ENCODE measurements at places on chromosomes 1 and 21. TPM values are rescaled to one million over a fixed set of nuclear protein-coding genes. Genes with fewer than 3 reads are reported as not detected.
A peak's percentile ranks its signal among the peaks of the same experiment; 100 is the strongest.

The LEFTY2 gene
- not detected for total RNA-seq

The UTS2 gene
- not detected for total RNA-seq

DNA sequence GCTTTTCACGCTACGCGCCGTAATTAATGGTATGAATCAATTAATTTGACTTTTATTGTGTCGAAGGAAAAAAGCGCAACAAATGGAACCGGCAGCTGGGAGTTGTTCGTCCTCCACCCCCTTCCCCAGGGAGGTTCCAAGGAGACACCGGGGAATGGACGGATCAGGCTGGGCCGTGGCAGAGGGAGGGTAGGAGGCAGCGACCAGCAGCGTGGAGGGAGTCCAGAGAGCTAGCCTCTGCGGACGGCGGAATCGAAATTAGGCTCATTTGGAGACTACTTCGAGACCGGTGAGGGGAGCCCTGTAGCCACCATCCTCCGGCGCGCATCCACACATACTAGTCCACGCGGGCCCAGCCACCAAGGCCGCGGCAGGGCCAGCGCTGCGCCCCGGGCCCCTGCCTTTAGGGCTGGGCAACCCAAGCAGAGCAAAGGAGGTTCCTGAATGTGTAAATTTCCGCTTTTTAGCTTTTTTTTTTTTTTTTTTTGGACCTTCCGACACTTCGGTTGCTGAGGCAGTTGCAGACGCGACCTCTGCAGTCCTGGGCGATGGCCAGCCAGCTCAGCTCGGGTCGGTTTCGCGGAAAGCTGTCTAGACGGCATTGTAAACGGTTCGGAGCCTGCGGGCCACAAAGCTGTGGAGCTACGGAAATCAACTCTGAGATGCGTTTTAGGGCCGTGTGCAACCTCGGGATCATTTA is 2.2 kb upstream of the FOXD3 start:
- H3K36me3 ChIP-seq, result no peaks in the 10 kb centered on the region
- peaks cover 21% of the 10 kb centered on the region for H3K27me3 ChIP-seq
- DNase-seq, result peak; percentile 7
- H3K4me1 ChIP-seq, result no peaks in the 10 kb centered on the region

DNA sequence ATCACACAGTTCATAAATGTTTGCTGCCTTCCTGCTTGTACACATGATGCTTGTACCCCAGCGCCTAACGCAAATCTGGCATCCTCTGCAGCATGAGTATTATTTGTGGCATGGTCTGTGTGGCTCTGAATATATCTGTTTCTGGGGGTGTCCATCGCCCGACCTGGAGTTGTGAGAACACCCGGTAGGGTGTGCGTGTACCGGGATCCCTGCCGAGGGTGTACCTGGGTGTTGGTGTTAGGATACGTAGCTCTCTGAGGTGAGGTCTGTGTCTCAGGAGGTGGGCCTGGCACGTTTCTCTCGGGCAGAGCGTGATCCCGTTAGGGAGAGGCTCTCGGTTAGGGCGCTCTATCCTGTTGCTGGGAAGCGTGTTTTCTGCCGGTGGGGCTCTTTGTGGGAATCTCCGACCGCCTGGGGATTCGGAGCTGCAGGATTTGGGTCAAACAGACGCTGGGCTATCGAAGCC is 10.4 kb upstream of the CDC20 start:
- no peak for DNase-seq
- H3K36me3 ChIP-seq, result no peaks in the 10 kb centered on the region
- no peaks in the 10 kb centered on the region for H3K27me3 ChIP-seq
- H3K27ac ChIP-seq, result peak overlapping the region; percentile 79
- H3K4me1 ChIP-seq, result peaks cover 4% of the 10 kb centered on the region
- peak overlapping the region; percentile 27 for H3K4me3 ChIP-seq

DNA sequence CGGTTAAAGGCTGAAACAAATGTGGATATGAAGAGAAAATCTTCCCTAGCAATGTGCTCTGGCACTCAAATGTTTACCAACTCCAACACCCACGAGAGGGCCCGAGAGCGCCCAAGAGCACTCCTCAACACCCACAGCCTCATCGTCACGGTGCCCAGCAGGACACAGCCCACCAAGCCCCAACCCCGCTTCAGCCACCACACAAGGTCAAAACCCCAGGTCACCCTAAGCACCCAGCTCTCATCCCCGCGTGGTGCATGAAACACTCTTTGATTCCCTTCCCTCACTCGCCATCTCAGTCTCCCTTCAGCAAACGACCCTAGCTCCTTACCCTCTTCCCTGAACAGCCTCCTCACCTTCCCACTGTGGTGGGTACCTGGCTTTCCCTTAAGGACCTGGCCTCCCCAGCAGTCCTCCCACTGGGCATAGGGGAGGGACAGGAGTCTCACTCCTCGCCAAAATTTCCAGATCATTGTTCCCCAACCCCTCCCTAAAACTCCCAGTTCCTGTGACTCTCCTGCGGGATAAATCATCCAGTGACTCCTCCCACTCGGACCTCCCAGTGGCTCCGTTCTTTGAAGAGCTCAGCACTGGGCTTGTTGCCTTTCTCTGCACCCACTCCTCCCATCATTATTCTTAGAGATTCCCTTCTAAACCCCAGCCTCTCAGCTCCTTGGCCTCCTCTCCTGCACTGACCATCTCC is 170.4 kb upstream of the SYT6 start:
- no peak overlapping the region for H3K27ac ChIP-seq
- DNase-seq, result no peak
- no peaks in the 10 kb centered on the region for H3K27me3 ChIP-seq
- H3K4me3 ChIP-seq, result no peak overlapping the region
- H3K4me1 ChIP-seq, result peaks cover 8% of the 10 kb centered on the region
- H3K36me3 ChIP-seq, result no peaks in the 10 kb centered on the region

DNA sequence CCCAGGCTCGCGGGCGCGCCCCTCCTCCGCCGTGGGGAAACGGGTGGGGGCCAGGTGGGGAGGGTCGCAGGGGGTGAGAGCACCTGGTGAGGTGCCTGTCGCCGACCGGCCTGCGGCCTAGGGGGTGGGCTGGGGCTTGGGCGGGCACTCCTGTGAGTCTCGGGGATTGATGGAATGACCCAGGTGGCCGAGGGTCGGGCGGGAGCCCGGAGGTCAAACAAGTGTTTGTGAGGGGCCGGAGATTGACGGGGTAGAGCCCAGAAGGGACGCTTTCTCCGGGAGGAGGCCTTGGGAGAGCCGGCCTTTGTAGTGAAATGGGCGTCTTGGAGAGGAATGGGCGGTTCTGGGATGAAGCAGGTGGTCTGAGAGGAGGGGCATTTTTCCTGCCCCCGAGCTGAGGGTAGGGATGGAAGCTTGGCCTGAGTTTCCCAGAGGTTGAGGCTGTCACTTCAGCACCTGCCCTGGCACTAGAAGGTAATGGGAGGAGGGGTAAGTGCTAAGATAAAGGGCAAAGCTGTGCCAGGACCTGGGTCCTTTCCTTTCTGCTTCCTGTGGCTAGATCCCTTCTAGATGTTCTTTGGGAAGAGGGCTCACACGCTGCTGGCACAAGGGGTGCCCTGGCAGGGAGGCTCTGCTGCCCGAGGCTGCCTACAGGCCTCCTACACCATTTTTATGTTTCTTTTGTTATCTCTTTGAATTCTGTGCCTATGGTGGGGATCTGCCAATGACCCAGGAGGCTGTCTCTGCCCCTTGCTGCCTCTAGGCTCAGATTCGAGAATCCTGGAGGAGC is 56.1 kb downstream of the NDUFS5 start:
- DNase-seq, result no peak
- no peaks in the 10 kb centered on the region for H3K36me3 ChIP-seq
- no peaks in the 10 kb centered on the region for H3K4me1 ChIP-seq
- H3K27ac ChIP-seq, result no peak overlapping the region
- H3K4me3 ChIP-seq, result no peak overlapping the region

DNA sequence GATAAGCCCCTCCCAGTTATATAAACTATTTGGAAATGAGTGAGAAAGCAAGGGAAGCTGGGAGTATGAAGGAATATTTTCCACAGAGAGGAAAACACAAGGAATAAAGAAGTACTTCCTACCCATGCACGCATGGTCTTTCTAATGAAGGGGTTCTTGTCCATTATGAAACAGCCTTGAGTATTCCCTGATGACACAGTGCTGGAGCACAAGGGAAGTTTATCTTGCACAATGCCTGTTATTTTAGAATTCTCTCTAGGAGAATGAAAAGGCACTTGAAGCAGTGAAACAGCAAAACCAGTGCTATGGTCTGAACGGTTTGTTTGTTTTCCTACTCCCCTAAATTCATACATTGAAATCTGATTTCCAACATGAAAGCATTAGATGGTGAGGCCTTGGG is 38.6 kb upstream of the ADAMTS1 start:
- no peak overlapping the region for H3K27ac ChIP-seq
- H3K36me3 ChIP-seq, result no peaks in the 10 kb centered on the region

DNA sequence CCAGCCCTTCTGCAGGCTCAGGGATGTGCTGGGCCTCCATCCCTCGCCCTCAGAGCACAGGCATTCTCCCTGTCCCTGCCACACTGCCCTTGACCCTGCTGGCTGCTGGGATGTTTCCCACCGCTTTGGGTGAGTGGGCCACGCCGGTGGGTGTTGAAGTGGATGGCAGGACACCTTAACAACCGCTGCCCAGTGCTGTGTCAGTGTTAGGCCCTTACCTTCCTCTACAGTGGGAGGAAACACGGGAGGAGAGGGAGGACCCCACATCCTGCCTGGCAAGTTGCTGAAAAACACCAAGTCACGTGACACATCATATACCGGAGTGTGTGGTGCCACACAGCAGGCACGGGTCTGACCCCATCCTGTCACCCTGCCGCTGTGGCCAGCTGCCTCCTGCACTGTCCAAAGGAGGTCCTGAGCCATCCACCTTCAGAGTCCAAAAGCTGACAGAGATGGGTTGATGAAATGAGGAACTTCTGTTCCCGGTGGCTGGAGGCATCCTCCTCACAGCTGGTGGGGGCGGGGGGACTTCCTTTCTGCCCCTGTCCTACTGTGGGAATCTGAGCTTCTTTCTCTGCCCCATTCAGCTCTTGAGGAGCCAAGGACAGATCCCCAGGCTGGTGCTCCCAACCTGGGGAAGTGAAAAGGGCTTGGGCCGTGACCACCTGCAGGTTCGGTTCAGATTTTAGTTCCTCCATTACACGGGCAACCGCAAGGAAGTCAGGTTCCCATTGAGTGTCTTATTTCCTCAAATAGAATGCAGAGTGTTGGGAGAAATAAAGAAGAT is 3.2 kb upstream of the THEMIS2 start:
- no peaks in the 10 kb centered on the region for H3K27me3 ChIP-seq
- DNase-seq, result peak; percentile 76
- H3K4me1 ChIP-seq, result peaks cover 38% of the 10 kb centered on the region
- H3K36me3 ChIP-seq, result no peaks in the 10 kb centered on the region
- peak overlapping the region; percentile 72 for H3K27ac ChIP-seq
- peak overlapping the region; percentile 62 for H3K4me3 ChIP-seq

DNA sequence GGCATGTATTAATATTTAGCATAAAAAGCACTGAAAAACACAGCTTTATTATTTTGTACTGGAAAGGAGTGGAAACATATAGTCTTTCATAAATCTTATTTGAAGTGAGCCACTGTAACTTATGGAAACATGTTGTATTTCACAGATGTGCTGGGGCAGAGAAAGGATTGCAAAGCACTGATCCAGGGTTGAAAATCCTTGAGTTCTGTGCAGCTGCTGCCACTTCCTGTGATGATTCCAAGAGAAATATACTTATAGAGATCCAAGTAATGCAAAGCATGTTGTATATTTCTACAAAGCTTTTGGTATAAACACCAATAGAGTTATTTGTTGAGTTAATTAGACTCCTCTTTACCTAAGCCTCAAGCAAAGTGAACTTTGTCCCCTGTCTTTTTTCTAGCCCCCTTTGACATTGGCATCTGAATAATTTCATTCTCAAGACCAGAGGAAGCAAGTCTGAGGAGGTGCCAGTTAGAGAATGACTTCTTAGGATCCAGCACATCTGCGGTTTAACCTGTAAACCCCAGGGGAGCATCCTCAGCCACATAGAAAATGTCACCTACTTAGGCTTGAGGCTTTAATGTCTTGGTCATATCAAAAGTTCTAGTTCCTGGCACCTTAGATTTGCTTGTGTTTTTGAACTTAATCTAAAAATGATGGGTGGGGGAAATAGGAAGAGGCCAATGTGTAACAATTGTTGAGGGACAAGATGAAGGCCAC is 173.3 kb downstream of the FASLG start:
- no peaks in the 10 kb centered on the region for H3K36me3 ChIP-seq
- H3K4me3 ChIP-seq, result no peak overlapping the region
- no peak for DNase-seq
- H3K27me3 ChIP-seq, result no peaks in the 10 kb centered on the region

All from naive thymus-derived CD4-positive, alpha-beta T cell (primary cell).